Left renal pelvis (tissue), 4 donors: ENCODE measurements at places on chromosomes 13 and 19.

GRCh38 chr19:3175781-3176714 lies 2.5 kb upstream of the S1PR4 start:
- DNase-seq, result no peak

GRCh38 chr13:109275139-109275745 lies 511.1 kb downstream of the IRS2 start:
- DNase-seq, result no peak

GRCh38 chr13:32086366-32086765 lies 54.8 kb downstream of the FRY start:
- no peak for DNase-seq

GRCh38 chr13:68667863-68668262 lies 1437.7 kb upstream of the PCDH9 start:
- no peak for DNase-seq

GRCh38 chr19:14112051-14112808 lies 5.3 kb downstream of the PRKACA start:
- no peak for DNase-seq

DNA sequence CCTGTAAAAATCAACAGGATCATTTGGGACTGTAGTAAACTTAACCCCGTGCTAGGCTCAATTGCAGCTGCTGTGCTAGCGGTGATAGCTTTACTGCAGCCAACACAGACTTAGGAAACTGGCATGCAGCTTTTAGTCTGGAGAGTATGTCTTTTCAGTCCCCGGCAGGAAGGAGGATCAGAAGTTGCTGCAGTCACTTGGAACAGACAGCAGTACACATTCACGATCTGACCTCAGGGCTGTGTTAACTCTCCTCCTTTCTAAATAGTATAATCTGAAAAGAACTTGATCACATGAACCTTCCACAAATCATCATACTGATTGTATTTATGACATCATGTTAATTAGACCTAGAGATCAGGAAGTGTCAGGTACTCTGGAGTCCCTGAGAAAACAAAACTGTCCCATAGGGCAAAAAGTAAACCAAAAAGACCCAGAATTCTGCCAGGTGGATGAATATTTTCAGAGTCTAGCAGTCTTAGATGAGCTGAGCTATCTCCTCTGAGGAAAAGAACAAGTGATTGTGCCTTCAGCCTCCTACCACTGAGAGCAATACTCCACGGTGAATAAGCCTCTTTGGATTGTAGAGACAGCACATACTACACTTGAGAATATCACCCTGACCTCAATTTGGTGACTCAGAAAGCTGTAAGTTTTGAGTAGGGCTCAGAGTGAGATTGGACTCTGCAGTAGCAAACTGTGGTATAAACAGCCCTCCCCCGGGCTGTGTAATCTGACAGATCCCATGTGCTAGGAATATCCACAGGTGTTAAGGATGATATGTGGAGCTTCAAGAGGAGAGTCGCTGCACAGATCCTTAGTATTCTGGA lies 181.0 kb upstream of the GPR12 start:
- DNase-seq, result no peak

- DNase-seq, result no peak
Observed at GRCh38 chr13:67023130-67023876, 206.8 kb downstream of the PCDH9 start.

DNA sequence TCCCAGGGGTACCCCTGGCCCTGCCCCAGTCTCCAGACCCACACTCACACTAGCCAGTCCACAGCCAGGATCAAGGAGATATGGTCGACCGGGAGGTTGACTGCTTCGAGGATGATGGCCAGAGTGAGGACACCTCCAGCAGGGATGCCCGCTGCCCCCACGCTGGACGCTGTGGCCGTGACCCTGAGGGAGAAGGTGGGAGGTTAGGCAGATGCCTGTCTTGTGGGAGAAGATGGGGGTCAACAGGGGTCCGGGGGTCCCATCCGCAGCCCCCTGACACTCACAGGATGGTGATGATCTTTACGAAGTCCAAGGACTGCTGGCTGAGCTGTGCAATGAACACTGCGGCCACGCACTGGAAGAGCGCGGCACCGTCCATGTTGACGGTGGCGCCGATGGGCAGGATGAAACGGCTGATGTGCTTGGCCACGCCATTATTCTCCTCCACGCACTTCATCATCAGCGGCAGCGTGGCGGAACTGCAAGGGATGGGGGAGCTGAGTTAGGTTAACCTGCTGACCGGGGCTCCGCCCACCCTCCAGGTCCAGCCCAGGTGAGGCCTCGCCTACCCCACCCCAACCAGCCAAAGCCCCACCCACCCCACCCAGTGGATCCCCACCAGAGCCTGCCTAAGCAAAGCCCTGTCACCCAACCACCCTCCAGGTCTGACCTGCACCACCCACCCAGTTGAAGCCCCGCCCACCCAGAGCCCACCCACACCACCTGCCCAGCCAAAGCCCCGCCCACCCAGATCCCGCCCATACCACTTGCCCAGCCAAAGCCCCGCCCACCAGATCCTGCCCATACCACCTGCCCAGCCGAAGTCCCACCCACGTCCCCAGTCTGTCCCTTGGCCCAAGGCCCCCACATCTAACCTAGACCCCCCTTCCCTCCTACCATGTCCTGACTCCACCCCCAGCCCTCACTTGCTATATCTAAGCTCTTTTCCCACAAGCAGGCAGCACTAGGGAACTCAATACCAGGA lies 11.2 kb downstream of the SLC1A5 start:
- DNase-seq, result no peak

DNA sequence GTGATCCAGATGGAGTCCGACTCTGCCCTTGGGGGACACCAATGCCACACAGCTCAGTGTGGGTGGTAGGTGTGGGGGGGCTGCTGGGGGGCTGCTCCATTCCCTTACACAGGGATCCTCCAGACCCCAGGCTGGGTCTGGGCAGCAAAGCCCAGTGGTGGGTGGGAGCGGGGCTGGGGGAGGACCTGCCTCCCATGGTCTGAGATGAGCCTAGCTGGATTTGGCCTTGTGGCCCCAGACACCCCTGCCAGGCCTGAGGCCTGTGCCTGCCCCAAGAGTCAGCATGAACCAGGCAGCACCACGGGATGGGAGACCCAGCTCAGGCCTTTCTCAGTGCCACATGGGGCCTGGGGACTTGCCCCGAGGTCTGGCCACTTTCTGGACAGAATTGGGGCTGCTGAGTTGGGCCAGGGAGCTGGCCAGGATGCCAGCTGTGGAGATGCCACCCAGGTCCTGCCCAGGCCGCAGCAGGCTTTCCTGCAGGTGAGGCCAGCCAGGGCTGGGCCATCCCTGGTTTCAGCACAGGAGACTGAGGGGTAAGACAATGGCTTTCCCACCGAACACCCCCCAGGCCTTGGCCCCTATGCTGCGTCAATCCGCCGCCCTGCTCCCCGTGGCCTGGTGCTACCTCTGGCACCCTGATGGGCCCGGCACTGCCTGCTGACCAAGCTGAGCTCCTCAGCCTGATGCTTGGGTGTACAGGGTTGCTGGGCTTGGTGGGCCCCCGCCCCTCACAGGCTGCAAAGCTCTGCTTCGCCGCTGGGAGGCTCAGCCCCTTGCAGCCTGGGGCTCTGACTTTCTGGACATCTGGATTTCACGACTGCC lies 24.2 kb downstream of the CEBPG start:
- no peak for DNase-seq

DNA sequence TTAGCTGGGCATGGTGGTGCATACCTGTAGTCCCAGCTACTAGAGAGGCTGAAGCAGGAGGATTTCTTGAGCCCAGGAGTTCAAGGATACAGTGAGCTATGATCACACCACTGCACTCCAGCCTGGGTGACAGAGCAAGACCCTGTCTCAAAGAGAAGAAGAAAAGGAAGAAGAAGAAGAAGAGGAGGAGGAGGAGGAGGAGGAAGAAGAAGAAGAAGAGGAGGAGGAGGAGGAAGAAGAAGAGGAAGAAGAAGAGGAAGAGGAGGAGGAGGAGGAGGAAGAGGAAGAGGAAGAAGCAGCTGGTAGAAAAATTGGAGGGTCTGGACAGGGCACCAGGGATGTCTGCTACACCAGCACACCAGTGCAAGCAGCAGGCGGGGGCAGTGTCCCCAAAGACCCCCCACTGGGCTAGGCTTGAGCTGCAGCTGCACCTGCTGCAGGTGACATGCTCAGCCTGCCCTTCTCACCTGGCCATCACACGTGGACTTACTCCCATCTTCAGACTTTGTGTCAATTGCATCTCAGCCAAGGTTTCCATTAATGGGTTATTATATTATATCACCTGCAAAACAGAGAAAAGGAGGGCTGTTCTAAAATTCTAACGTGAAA lies 180.9 kb upstream of the ZNF507 start:
- DNase-seq, result no peak

- no peak for DNase-seq
Observed at GRCh38 chr13:51396352-51396751, 56.5 kb downstream of the INTS6 start.

DNA sequence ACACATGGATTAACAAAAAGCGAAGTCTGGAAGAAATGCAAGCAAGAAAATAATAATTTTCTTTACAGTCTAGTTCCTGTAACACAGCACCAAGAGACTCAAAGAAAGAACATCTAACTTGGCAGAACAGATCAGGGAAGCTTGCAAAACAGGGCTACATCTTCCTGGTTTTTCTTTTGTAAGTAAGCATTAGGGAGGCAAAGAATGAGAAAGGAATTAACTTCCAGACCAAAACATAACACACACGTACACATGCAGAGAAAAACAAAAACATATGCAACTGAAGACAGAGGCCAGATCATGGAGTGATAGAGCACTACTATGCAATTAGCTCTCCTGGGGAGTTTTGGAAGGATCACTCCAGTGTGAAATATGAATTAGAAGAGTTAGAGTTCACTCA lies 120.5 kb downstream of the DIAPH3 start:
- DNase-seq, result no peak

- no peak for DNase-seq
Observed at GRCh38 chr13:29260684-29261083, 334.8 kb downstream of the SLC7A1 start.

GRCh38 chr19:53696951-53697350 lies 65.2 kb downstream of the DPRX start:
- no peak for DNase-seq

DNA sequence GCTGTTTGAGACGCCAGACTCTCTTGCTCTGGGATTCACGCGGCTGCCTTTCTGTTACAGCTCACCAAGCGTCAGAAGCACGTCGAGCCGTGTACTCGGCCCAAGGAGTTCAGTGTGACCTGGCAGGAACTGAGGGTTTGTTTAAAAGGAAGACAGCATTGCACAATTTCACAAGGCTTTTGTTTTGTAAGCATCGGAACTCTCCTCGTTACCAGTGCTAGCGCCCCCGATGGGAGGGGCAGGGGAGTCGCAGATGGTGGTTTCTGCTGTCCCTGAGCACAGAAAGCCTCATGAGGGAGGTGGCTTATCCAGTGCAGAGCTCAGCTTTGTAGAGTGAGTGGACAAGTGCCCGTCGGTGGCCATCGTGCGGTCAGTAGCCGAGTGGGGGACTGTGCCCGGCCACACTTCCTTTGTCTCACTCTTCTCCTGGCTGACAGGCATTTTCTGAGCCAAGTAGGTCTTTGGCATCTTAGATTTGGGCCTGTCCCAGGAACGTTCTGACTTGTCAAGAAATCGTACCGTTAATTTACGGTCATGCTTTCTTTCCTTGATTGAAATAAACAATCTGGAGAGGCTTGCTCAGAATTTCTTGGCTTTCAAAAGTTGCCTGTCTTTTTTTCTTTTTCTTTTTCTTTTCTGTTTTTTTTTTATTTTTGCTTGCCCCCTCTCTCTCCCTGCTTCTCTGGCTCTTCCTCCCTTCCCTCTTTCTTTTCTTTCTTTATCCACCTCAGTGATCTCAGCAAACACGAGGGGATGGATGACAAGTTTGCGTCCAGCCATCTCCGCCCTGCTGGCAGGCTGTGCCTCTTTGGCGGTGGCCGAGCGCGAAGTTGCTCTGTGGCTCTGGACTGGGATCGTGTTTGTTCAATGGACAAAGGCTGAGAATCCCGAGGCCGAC lies 7.7 kb downstream of the KDM4B start:
- no peak for DNase-seq
